LHCN-M2 (cell line): ENCODE measurements at places on chromosomes 16 and 17.

DNA sequence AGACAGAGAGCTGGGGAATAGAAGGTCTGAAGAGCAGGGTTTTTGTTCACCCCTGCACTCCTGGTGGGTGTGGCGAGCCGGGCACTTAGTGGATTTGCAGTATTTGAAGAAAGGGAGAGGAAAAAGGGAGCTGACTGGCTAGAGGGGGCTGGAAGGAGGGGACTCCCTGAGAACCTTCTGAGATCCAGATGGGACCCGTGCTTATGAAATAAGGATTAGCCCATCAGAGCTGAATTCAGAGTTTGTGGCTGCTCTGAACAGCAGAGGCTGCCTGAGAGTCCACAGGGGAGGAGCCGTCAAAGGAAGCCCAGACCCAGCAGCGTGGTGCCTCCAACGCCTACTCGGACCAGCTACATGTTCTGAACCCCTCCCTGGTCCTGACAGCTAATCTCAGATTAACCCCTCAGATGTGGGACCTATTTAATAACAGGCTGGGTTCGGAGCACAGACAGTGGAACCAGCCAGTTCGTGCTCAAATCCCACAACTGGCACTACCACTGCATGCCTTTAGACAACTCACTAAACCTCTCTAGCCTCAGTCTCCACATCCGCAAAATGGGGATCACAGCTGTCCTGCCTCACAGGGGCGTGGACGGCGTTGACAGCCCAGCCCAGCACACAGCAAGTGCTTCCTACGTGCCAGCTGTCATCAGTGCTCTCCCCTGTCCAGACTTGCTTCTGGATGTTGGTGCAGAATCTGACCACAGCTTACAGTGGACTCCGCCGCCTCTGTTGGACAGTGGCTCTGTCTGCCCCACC, 70.6 kb downstream of the DYNLRB2 start:
- no peak for DNase-seq

GRCh38 chr17:67982686-67983382, 13.4 kb downstream of the C17orf58 start:
- DNase-seq, result no peak

- DNase-seq, result no peak
Measured at GRCh38 chr17:69516911-69517310, 102.4 kb downstream of the MAP2K6 start.

GRCh38 chr17:41835214-41835799, 725 bp downstream of the NT5C3B start:
- no peak for DNase-seq

- DNase-seq, result no peak
Measured at GRCh38 chr16:17431968-17432625, 38.7 kb downstream of the XYLT1 start.

- DNase-seq, result no peak
Measured at GRCh38 chr16:2964475-2965336, 631 bp downstream of the KREMEN2 start.

DNA sequence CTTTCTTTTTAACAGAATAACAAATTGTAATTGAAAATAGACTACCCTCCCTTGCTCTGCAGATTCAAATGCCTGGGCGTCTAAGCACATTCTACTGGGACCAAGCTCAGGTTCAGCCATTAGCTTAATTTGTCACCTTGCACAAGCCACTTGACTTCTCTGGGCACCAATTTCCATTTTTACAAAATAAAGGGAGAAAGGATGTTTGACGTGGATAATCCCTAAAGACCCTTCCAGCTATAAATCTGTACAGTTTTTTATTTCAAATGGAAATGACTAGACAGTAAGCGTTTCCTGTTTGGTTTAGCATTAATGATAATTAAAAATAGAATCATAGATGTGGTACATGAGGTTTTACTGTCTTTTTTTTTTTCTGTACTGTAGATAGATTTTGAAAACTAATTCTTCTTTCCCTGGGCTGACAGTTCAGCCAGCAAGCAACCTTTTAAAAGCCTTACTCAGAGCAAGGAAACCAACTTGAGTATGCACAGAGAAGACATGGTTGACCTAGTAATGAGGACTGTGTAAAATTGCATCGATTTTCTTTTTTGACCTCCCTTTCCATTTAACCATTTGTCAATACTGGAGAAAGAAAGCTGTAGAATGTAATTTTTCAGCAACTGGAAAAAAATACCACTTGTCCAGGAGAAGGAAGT, 1329.5 kb upstream of the CDH8 start:
- DNase-seq, result no peak

GRCh38 chr16:20675488-20676267, 21.8 kb downstream of the ACSM1 start:
- no peak for DNase-seq

GRCh38 chr17:14069251-14070021, at the start of gene COX10:
COX10 (plus strand) TSS chr17:14069504; CDS start chr17:14069606, 102 bp downstream.
- DNase-seq, result peak; percentile 75

- no peak for DNase-seq
Measured at GRCh38 chr16:49980166-49980565, 44.9 kb upstream of the CNEP1R1 start.

DNA sequence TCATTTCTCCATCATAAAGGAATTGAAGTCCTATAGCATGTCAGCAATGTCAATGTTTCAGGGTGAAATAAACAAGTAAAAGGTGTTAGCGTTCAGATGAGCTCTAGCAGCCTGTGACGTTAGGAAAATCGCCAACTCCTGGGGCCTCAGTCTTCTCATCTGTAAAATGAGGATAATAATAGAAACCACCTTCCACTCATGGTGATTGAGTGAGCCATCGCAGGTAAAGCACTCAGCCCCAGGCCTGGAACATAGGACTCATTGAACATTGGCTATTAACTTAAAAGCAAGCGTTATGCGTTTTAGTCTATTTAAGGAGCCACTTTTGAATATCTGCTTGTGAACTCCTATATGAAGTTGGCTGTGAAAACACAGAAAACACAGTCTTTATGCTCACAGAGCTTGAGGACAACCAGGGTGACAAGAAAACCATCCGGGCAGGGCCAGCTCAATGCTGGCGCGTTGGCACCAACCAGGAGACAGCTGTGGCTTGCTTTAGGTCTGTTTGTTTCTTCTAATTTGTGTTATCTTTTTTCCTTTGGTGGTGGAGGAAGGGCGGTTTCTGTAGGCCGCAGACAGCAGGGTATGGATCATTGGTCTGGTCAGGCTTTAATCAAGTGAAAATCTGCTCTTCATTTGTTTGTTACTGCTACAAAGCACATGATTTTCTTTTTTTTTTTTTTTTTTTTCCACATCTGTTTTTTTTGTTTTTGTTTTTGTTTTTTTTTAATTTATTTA, 35.7 kb upstream of the MED9 start:
- no peak for DNase-seq

DNA sequence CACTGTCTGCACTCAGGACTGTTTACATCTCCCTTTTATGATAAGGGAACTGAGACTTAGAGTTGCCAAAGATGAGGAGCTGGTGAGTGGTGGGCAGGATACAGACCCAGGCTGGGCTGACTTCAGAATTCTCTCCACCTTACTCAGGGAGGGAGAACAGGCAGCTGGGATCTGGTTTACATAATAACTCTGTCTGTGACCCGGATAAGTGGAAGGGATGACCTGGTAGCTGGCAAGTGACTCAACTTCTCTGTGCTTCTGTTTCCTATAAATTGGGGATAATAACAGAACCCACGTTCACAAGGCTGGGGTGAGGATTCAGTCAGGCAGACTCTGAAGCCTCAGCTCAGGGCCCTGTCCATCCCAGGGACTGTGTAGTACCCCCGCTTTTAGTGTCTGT, 2.6 kb downstream of the SNX20 start:
- DNase-seq, result no peak
